Stimulated activated effector memory CD8-positive, alpha-beta T cell treated with anti-CD3 and anti-CD28 coated beads, Interleukin-12 subunit alpha, Interleukin-12 subunit beta, amount 100 ng/mL, for 72 hours (primary cell): ENCODE measurements at places on chromosomes 5 and 9.

DNA sequence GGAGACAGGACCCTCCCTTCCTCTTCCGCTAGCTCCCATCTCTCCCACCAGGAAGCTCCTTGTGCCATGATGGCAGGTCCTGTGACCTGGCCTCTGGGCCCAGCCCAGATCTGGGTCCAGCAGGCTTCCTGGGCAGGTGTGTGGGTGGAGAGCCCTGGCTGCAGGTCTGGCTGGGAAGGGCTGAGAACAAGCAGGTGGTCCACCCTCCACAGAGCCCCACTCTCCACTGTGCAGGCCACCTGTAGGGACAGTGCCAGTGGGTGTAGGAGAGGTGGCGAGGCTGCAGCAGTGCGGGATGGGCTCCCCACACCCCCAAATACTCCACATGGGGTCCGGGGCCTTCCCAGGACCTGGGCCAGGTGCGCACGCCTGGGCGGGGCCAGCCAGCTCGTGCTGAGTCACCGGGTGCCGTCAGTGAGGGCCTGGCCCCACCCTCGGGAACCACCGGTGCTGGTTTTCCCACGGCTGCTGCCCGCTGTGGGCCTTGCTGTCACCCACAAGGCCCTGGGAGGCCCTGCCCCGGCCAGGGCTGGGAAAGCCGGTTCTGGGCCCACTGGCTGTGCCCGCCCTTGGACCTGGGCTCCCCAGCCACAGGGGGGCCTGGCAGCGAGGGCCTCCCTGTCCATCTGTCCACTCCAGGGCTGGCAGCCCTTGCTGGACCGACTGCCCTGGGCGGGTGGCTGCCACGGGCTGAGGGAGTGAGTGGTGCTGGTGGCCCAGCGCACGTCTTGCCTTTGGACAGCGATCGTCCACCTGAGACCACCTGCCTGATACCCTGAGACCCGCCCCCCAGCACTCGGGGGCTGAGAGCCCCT is 9.3 kb upstream of the NRARP start:
- no peak for DNase-seq

DNA sequence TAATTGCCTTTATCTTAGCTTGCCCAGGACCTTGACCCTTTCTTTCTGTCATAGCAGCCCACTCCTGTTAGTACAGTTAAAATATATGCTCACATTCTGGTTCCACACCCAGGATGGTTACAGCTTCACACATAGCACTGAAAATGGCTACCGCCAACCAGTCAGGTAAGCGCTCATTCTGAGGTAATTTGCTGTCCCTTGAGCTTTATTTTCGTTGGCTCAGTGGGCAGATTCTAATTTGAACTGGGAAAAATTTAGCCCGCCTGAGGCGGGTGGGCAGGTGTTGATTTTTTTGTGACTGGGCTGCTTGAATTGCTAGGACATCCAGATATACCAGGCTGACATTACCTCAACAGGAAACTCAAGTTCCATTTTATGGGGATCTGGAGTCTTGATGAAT is 137.5 kb downstream of the KCTD16 start:
- DNase-seq = no peak

DNA sequence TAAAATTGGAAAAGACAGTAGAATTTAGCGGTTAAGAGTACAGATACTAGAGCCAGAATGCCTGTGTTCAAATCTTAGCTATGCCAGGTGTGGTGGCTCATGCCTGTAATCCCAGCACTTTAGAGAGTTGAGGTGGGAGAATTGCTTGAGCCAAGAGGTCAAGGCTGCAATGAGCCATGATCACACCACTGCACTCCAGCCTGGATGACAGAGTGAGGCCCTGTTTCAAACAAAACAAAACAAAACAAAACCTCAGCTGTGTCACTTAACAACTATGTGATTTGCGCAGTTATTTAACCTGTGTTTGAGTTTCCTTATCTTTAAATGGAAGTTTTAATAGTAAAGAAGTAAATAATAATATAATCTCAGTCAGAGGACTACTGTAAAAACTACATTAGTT is 68.3 kb downstream of the TBCA start:
- no peak for DNase-seq

DNA sequence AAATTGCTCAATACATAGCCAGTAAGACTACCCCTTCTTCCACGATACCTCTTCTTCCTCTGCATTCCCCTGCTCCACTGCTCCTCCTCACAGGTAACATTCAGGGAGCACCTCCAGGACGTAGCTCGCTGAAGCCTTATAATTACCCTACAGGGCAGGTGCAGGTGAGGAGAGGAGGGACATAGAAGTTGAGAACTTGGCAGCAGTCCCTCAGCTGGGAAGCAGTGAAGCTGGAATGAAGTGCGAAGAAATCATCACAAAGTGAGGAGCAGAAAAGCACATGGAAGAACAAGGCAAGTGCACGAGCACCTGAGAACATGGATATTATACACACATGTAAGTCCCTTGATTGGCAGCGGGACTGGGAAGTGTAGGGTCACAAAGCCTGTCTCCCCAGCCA is 118.2 kb downstream of the HSD17B3 start:
- DNase-seq = no peak

GRCh38 chr5:139378101-139378825 is 4.8 kb downstream of the SLC23A1 start:
- DNase-seq = no peak

- DNase-seq = no peak
Observed at GRCh38 chr9:26216702-26217101, 538.5 kb upstream of the TUSC1 start.

DNA sequence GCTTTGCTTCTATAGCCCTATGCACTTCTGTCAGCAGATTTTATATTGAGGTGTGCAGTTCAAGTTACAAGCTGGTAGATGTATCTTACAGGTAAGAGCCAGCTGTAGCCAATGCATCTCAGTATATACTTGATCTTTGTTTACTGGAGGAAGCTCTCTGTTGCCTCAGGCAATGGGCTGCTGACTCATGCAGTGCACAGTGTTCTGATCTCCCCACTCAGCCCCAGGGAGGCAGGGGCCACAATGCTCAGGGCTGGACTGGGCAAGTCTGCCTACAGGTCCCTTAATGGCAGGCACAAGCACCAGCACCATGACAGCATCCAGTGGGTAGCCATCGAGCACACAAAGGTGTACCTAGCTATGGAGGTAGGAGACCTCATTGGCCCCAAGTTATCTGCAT is 178.8 kb upstream of the CDH10 start:
- DNase-seq = no peak

GRCh38 chr5:38600329-38601045 is 44.0 kb upstream of the LIFR start:
- no peak for DNase-seq

GRCh38 chr5:22928821-22929482 is 75.8 kb upstream of the CDH12 start:
- DNase-seq = no peak

- no peak for DNase-seq
Observed at GRCh38 chr5:133459474-133460160, 152.7 kb downstream of the FSTL4 start.

GRCh38 chr9:100990605-100991381 is 37.7 kb upstream of the PLPPR1 start:
- DNase-seq = no peak

GRCh38 chr9:4177970-4178758 is 121.7 kb downstream of the GLIS3 start:
- no peak for DNase-seq

GRCh38 chr5:90221951-90222350 is 187.6 kb downstream of the CETN3 start:
- DNase-seq = no peak

- DNase-seq = no peak
Observed at GRCh38 chr9:21434202-21435014, 5.8 kb upstream of the IFNA1 start.

- no peak for DNase-seq
Observed at GRCh38 chr5:140565024-140565779, 574 bp downstream of the SLC35A4 start.

DNA sequence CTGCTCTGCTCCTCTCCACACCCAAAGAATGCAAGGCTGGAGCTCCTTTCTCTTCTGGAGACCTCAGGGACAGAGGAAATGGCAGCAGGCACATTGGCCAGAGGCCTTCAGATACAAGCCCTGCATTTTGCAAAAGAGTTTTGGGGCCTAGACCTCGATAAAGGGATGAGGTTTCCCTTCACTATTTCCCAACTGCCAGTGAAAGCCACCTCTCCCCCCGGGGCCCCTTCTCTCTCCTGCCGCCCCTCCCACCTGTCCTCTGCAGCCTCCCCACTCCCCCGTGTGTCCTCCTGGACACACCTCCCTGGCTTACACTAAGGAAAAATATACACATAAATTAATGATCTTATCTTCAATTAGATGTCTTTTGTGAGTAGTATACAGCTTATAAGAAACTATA is 21.3 kb upstream of the LMNB1 start:
- DNase-seq = no peak

DNA sequence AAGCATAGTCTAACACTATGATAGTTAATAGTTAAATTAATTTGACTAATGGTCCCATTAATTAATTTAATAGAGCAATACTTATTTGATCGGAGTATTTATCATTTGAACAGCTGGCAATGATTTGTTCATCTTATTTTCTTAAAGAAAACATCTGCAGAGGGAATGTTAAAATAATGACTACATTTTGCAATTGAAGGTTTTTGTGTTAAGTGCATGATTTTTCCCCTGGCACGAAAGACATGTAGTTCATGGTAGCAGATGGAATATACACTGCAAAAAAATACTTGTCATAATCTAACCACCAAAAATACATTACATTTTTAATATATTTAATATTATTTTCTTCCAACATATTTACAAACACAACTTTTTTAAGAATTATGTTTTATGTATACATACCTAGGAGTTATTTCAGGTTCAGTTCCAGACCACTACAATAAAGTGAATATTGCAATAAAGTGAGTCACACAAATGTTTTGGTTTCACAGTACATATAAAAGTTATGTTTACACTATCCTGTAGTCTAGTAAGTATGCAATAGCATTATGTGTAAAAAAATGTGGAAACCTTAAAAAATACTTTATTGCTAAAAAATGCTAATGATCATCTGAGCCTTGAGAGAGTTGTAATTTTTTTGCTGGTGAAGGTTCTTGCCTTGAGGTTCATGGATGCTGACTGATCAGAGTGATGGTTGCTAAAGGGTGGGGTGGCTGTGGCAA is 292.6 kb upstream of the DAB2 start:
- no peak for DNase-seq

DNA sequence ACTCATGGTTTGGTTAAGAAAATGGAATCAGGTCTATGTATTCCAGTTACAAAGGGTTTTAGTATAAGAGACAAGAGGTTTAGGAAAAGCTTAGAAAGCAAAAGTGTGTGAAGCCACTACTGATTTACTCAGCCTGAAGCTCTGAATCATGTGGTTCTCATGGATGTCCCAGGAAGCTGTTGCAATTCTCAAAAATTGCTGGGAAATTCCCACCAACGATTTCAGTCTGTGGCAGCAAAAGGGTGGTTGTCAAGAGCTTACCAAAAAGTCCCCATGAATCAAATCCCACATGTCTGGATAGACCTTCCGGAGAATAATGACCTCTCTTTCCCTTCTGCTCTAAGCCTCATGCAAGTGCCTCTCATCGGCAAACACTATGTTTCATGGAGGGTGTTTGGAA is 929.9 kb downstream of the TLE4 start:
- DNase-seq = no peak

- DNase-seq = no peak
Observed at GRCh38 chr9:122071715-122072114, 21.4 kb downstream of the TTLL11 start.
